Stimulated activated naive CD8-positive, alpha-beta T cell treated with anti-CD3 and anti-CD28 coated beads, Interleukin-15, amount 100 ng/mL, for 72 hours (primary cell): ENCODE measurements at places on chromosomes 16 and 17.
A peak's percentile ranks its signal among the peaks of the same experiment; 100 is the strongest.

- no peak for DNase-seq
Measured at GRCh38 chr17:80811181-80812105, 180.2 kb upstream of the CHMP6 start.

DNA sequence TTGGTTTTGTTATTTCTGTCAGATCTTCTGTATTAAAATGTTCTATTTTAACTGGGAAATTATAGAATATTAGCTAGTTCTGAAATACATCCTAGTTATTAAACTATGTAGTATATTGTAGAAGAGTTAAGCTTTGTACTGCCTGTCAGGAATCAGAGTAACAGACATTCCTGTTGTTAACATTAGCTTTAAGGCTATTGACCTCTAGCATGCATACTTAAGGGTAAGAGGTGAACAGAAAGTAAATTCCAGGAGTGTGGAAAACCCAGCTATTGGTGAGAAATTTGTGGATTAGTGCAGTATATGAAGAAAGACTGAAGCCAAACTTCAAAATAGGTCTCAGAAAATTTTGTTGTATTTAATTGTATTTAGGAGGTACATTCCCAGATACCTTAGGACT lies 111.3 kb downstream of the CHD9 start:
- DNase-seq, result no peak

DNA sequence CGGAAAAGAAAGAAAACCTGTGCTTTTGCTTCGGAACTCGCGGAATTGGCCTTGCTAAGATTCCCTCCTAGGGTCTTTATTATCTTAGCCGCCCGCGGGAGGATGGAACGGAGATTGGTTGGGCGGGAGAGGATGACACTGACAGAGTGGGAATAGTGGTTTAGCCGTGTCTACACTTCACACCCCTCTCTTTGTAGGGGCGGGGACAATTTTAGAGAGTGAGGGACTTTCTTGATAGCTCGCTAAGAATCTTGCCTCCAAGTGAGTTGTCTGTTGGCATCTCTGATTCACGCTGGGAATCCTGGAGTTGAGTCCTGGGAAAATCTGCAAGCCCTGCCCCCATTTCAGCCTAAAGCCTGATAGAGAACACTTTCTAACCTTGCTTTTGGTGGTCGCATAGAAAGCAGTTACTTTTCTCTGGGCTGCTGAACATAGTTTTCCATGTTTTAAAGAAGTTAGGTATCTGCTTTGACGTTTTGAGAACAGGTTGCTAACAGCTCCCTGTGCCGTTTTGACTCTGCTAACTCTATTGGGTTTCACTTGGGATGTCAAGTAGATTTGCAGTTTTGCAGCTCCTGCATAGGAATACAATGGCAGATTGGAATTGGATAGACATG lies 697 bp downstream of the NOL11 start:
- DNase-seq, result no peak

GRCh38 chr17:185445-186138 lies 4.1 kb upstream of the DOC2B start:
- peak; percentile 52 for DNase-seq

DNA sequence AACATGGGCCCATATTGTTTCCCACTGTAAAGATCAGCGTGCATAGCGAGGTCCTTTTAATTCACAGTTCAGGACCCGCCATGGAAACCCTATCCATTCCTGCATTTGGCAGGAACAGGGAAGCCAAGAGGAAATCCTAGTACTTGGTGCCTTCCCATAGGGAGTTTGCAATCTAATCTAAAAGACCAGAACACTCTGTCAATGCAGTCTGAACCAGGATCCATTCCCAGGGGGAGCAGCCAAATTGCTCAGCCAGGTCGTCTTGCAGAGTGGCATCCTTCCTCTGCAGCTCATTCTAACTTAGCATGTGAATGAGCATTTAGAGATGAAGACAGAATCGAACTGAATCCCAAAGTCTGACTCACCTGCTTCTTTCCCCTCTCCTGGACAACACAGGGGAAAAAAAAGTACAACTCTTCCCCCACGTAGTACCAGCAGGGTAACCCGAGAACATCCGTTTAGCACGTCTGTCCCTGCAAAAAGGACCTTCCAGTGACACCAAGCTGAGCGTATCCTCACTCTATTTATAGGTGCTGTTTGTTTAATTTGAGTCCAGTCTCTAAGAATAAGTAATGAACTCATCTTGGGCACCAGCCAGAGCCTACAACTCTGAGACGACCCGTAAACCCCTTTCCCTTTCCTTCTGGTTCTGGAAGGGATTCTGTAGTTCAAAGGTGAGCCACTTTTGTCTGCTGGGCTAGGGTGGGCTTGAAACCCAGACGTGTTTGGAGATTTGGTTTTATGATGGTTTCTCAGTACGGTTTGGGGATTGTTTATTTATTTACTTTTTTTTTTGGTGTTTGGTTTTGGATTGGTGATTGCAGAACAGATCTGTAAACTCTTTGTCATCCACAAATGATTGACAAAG lies 74.5 kb downstream of the ERCC4 start:
- no peak for DNase-seq

- DNase-seq, result no peak
Measured at GRCh38 chr16:86108062-86108461, 209.1 kb downstream of the IRF8 start.

DNA sequence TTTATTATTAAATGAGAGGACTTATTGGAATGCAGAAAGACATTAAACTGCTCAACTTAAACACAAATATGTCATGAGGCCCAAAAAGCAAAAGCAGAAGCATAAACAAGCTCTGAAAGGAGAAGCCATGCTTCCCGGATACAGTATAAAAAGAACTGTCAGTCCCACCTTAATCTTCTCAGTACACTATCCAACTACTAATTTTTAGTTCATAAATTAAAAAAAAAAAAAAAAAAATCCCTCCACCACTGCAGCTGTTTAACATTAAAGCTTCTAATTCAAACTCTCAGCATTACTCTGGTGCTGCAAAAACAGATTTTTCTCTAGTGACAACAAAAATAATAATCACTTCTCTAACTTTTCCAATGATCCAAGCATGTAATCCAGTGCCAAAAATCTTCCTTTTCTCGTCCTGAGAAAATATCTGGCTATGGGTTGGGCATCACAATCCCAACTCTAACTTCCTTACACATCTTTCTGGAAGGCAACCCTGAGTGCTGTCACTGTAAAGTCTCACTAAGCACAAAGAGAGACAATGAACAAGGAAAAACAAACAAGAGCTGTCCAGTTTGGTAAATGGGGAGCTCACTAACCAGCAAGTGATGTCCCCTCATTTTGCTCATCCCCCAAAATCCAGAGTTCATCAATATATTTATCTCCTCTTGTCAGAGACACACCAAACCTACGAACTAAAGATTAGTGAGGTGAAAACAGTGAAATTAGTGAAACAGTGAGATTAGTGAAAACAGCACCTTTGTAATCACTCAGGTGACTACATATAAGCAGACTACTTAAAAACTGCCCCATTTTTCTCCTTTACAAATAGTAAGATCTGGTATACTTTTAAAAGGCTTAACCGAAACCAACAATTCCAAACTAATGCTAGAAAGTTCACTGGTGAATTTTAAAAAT lies 5.5 kb downstream of the USP32 start:
- DNase-seq, result no peak

- DNase-seq, result no peak
Measured at GRCh38 chr17:83058266-83058798, 21.1 kb upstream of the METRNL start.

DNA sequence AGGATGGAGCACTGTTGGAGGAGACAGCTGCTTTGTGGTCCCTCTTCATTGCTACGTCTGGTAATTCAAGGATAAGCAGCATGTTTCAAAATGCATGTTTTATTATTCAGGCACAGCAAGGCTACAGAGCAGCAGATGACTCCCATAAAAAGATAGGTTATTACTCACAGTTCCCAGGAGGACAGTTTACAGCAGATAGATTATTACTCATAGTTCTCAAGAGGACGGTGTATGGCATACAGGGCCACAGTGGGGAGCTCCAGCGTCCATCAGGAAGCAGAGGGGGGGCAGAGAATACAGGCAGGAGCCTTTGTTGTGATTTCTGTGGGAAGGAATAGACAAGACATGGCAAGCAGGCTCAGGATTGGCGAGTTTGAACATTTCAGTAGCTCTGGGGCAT lies 72.9 kb downstream of the DNAH9 start:
- DNase-seq, result no peak

GRCh38 chr16:35195173-35195863 lies 1735.9 kb downstream of the TP53TG3F start:
- no peak for DNase-seq

- DNase-seq, result no peak
Measured at GRCh38 chr16:55142405-55142804, 181.6 kb upstream of the IRX6 start.

- no peak for DNase-seq
Measured at GRCh38 chr16:46711106-46712058, 21.9 kb downstream of the ORC6 start.

GRCh38 chr17:81551458-81552243 lies 502 bp downstream of the FAAP100 start:
- no peak for DNase-seq

- DNase-seq, result no peak
Measured at GRCh38 chr16:54934481-54935265, 4.0 kb downstream of the IRX5 start.

- no peak for DNase-seq
Measured at GRCh38 chr16:21659124-21659523, 4.6 kb upstream of the OTOA start.

- DNase-seq, result no peak
Measured at GRCh38 chr17:82734987-82735866, at the start of gene FN3K. Gene FN3K (plus strand): TSS chr17:82735615. CDS start chr17:82735637, 22 bp downstream.

- DNase-seq, result no peak
Measured at GRCh38 chr16:48405907-48406306, 20.7 kb upstream of the SIAH1 start.

GRCh38 chr16:14070555-14070876 lies 603 bp upstream of the MRTFB start:
- DNase-seq, result no peak

DNA sequence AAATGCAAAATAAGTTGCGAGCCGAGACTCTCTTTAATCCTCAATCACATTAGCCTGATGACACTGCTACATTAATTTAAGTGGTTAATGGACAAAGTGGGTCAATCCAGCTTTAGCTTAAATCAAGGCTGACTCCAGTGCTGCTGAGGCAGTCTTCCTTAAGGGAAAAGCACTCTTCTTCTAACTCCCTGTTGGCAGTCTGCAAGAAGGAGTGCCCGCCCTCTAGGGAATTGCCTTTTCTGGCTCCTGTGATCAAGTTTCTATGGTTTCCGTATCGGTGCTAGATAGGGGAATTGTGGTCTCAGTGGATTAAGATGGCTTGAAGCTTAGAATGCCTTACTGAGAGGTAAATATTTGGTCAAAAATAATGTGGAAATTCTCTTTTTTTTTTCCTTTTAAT lies 41.0 kb downstream of the HS3ST3B1 start:
- no peak for DNase-seq

- DNase-seq, result no peak
Measured at GRCh38 chr16:4283939-4284338, 11.1 kb upstream of the TFAP4 start.

DNA sequence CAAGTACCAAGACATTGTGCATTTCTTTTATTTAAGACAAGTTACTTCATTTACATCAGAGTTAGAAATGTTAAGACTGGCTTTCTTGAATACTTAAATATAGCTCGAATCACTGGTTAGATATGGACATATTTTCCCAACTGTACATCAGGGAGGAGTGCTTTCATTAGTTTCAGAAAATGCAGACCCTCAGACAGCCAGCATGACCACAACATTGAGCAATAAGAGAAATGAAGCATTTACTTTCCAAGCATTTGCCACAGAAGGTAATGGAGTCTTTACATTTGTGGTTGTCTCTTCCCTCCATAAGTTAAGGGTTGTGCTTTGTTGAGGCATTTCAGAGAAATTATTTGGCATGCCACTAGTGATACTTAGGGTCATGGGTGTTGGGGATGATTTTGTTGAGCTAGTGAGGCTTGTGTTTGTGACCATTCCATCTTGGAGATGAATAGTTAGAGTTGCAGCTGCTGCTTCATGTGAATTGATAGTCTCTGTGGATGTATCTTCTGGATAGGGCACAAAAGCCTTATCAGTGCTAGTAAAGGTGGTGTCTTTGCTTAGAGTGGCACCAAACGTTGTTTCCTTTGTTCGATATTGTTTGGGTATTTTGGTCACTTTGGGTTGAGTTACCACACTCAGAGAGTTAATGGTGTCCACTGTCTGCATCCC lies 2.1 kb downstream of the OMG start:
- DNase-seq, result no peak

DNA sequence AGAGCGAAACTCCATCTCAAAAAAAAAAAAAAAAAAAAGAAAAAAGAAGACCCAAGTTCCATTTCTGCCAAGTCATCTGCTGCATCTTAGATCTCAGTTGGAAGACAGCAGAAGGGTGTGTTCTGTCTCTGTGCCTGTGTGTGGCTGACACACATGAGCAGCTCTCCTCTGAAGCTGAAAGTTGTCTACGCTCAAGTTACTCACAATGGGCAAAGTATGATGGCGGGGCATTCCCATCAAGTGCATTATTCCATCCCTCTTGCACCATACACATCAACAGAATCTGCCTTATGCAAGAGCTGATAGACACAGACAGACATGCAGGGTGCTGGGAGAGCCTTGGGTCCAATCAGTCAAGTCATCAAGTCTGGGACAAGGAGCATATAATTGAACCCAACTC lies 402.2 kb downstream of the XYLT1 start:
- DNase-seq, result no peak

DNA sequence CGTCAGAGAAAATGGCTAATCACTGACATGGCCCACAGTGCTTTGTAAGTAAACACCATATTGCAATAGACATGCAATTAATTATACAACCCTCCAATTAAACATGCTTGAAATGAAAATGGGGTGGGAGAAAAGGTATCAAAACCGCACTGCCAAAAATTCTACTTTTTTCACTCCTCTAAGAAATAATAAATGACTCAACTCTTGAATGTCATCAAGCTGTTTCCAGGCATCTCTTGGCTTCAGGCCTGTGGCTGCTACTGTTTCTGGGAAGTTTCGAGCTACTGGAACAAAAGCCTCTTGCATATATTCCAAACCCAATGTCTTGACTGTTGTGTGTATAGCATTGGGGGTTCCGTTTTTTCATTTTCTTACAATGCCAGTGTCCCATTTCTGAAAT lies 412.6 kb downstream of the RBFOX1 start:
- no peak for DNase-seq

DNA sequence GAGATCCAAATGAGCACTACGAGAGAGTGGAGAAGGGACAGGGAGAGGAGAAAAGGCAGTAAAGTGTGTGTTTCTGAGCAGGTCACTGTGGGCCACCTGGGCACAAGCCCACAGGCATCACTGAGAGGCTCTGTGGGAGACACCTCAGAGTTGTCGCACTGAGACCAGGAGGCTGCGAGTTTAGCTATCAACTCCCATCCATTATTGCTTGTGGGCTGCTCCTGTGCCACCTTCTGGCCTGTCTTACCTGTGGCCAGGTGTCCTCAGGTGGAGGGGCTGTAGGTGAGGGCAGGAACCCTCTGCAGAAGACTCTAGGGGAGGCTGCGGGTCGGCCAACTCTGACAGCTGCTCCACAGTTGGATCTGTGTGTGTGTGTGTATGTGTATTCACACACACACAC lies 2.5 kb upstream of the PRR29 start:
- DNase-seq, result no peak

- DNase-seq, result peak; percentile 21
Measured at GRCh38 chr16:81261049-81261648, 22.7 kb downstream of the BCO1 start.

- DNase-seq, result no peak
Measured at GRCh38 chr17:38572669-38573365, 32.9 kb downstream of the SRCIN1 start.

GRCh38 chr17:68061512-68062313 lies 26.2 kb downstream of the KPNA2 start:
- no peak for DNase-seq
